ENCODE measurements at places on chromosomes 4 and X. TPM values are rescaled to one million over a fixed set of nuclear protein-coding genes. Genes with fewer than 3 reads are reported as not detected.
A peak's percentile ranks its signal among the peaks of the same experiment; 100 is the strongest.

GRCh38 chr4:71231129-71232055 is 107.4 kb upstream of the SLC4A4 start:
- peak; percentile 84 for DNase-seq

PPEF1 gene
- not detected for total RNA-seq

BMPR1B gene
- 39.9 TPM for total RNA-seq

SMPX gene
- not detected for total RNA-seq

DMD gene
- 306 TPM for total RNA-seq

GRCh38 chrX:9335251-9335650 is 129.6 kb upstream of the TBL1X start:
- DNase-seq, result no peak

DNA sequence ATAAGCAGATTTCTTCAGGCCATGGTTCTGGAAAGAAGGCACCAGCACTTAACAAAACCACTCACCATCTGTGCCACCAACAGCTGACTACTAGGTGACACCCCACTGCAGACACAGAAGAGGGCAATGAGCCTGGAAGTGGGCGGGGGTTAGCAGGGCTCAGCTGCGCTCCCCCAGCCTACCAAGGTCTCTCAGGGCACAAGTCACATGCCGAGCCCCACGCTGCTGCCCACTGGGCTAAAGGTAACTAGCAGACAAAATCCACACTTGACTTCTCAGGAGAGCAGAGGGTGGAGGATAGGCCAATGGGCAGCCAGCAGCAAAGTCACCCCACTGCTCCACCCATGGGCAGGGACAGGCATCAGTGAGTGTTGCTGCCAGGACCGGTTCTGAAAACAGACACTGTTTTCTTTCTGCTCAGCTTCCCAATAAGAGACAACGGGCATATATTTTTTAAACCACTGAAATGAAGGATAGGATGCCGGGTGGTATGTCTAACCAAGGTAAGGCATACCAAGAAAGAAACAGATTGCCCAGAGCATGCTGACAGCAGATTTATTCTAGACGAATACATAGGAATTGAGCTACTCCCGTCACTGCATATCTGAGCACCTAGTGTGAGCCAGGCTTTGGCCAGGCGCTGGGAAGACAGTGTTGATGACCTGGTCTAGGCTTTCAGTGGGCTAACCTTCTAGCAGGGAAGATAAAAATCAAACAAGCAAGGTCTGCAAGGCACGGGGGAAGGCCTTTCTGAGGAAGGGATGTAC is 20.1 kb downstream of the ACSL1 start:
- DNase-seq, result peak; percentile 67

H2BW2 gene
- not detected for total RNA-seq

AFP gene
- not detected for total RNA-seq

GRCh38 chr4:54726907-54727306 is 69.2 kb downstream of the KIT start:
- DNase-seq, result no peak

FAM47A gene
- total RNA-seq, result not detected
